ENCODE measurements at places on chromosomes 5 and 9.

- no peak for DNase-seq
These were observed 16.2 kb downstream of the SPTAN1 start for GRCh38 chr9:128568470-128569078.

- no peak for DNase-seq
These were observed 68.8 kb downstream of the ZNF608 start for GRCh38 chr5:124677374-124678351.

- no peak for DNase-seq
These were observed 22.0 kb upstream of the ARHGEF28 start for GRCh38 chr5:73603998-73604397.

DNA sequence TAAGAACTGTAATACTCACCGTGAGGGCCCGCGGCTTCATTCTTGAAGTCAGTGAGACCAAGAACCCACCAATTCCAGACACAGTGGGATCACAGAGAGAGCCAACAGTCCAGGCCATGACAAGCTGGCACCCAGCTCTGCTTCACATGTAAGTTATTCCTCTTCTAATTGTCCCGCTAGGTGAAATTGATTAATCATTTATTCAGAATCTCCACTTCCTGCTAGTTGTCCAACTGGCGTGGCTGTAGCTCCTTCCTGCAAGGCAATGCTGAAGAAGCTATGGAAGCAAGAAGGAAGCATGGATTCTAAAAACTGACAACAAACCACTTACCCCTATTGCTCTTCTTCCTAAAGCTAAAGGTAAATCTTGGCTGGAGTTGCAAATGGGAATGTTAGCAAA is 30.0 kb upstream of the GLRX start:
- no peak for DNase-seq

DNA sequence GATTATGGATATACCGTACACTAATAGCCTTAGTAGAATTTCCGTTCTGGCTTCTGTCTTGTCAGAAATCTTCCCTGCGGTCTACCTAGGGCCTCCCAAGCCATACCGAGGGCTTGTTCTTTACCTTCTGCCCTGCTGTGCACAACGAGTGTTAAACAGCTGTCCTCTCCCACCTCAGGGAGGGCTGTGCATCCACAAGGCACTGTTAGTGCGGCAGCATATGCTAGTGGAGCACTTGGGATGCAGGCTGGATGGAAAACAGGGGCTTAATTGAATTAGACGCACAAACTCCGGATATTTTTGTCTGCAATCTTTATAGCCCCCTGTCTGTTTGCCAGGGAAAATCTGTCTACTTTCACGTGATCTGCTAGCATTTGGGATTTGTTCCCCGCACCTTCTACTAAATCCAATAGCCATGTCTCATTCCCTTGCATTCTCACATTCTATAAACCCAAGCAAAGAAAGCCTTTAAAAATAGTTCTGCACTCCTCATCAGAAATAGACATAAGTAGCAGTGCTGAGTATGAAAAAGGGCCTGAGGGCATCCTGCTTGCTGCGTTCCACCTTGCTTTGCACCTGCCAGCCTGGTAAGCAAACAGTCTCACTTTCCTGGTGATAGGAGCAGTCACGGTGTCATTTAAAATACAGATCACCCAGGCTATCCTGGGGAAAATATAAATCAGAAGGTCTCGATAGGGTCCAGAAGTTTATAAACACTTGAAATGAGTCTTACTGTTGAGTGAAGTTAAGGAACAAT is 382.6 kb downstream of the RASEF start:
- DNase-seq: no peak

- DNase-seq: no peak
These were observed 37.1 kb downstream of the FUBP3 start for GRCh38 chr9:130616451-130616850.

DNA sequence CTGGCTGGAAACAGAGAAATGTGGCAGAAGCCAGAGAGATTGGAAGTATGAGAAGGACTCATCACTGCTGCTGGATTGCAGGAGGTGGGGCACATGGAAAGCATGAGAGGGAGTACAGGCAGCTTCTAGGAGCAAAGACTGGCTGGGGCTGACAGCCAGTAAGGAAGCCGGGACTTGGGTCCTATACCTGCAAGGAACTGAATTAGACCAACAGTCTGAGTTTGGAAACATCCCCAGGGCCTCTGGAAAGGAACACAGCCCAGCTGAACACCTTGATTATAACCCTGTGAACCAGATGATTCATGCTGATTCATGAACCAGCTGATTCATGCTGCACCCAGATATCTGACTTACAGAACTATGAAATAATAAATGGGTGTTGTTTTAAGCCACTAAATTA is 93.4 kb downstream of the OSTF1 start:
- no peak for DNase-seq

DNA sequence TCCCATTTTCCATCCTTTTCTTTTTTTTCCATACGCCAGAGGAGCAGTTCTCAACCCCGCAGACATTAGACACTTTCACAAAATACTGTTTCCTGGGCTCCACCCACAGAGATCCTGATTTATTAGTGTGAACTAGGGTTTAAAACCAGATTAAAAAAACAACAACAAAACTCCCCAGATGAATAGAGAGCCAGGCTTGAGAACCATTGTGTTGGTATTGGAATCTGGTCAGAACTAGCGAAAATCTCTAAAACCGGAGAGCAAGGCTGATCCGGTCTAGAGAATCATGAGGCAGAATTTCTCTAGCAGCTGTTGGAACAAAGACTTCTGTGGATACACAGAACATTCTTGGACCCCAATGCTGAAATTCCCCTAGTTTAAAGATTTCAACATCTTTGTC is 173.0 kb downstream of the PCSK1 start:
- DNase-seq: no peak

GRCh38 chr9:117409321-117409720 is 5.5 kb downstream of the ASTN2 start:
- no peak for DNase-seq

DNA sequence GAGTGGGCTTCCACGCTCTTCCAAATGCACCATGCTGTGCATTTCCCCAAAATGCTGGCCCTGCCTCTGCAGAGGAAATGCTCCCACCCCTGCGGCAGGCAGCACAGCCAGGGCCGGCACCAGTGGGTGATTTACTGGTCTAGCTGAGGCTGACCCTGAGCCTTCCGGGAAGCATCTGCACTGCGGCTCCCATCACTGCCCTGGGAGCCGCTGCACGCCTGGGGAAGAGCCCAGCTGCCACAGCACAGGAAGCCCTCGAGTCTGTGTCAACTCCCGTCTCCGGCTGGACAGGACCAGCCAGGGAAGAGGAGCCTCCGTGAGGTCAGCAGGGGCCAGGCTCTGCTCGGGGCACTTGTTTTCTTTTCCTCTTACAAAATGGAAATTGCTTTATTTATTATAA is 25.1 kb upstream of the EEIG1 start:
- DNase-seq: no peak

DNA sequence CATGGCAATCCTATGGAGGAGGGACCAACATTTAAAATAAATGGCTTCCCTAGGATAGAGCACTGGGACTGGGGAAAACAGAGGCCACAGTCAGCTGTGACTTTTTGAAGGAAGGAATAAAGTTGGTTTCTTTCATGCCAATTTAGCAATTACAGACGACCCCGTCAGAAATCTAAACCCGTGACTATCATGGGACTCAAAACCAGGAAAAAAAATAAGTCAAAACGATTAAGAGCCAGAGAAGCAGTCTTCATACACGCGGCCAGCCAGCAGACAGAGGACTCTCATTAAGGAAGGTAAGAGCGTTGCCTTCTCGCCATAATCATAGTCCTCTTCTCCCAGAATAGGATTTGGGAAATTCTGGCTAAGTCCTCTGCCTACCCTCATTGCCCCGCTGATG is at the start of gene MLANA:
Gene MLANA (plus strand): TSS at position 249 of the 400 bp plus-strand sequence. CDS start 1,586 bp downstream, outside the sequence.
- no peak for DNase-seq

DNA sequence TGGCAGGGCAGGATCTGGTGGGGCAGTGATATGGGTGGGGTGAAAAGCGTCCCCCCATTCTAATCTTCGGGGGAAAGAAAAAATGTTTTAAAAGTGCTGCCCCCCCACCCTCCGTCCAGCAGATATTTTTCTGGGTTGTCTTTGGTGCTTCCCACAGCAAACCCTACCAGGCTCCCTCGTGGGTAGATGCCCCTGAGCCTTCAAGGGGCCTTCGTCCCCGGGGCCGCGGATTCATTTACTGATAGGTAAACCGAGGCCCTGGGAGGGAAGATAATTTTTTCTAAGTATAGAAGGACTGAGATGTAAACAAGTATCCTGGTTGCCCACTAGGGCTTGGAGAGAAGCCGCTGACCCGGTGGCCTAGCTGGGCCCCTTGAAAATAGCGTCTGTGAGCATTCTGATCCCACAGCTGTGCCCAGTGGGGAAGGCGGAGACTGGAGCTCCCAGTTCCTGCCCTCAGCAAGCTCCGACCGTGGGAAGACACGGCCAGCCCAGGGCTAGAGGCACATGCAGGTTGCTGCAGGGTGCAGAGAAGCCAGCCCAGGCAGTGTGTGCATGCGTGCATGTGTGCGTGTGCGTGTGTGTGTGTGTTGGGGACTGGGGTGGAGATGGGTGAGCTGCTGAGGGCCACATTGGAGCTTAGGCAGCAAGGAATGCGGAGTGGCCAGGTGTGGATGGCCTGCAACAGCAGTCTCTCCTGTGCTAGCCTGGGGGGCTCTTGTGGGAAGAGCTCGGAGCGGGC is 6.0 kb upstream of the RXRA start:
- no peak for DNase-seq

GRCh38 chr9:131142160-131142559 is 16.8 kb downstream of the NUP214 start:
- no peak for DNase-seq

GRCh38 chr5:53575831-53576230 is 15.4 kb downstream of the NDUFS4 start:
- no peak for DNase-seq

DNA sequence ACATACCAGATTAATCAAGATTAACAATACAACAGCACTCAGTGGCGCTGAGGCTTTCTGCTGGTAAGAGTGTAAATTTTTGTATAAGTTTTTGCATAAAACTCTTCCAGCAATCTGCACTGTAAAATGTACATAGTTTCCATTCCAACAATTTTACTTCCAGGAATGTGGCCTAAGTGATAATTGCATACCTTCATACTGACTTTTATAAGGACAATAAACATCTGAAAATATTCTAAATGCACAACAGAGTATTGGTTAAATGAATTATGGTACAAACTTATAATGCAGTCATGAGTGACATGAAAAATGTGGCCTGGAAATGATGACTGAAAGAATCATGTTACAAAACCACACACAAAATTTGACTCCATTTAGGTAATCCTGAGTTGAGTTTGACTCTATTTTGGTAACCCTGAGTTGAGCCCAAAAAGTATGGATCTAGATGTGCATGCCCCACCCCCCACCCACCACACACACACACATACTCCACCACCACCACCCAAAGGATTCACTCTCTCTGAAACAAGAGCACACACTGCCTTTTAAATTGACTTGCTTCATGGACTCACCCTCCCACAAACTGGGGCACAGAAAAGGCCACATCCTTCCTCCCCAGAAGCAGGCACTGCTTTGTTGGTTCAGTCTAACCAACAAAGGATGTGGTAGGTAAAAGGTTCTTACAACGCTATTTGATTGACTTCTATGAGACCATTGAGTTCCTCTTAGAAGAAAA is 137.6 kb downstream of the SUSD1 start:
- DNase-seq: peak; percentile 83

DNA sequence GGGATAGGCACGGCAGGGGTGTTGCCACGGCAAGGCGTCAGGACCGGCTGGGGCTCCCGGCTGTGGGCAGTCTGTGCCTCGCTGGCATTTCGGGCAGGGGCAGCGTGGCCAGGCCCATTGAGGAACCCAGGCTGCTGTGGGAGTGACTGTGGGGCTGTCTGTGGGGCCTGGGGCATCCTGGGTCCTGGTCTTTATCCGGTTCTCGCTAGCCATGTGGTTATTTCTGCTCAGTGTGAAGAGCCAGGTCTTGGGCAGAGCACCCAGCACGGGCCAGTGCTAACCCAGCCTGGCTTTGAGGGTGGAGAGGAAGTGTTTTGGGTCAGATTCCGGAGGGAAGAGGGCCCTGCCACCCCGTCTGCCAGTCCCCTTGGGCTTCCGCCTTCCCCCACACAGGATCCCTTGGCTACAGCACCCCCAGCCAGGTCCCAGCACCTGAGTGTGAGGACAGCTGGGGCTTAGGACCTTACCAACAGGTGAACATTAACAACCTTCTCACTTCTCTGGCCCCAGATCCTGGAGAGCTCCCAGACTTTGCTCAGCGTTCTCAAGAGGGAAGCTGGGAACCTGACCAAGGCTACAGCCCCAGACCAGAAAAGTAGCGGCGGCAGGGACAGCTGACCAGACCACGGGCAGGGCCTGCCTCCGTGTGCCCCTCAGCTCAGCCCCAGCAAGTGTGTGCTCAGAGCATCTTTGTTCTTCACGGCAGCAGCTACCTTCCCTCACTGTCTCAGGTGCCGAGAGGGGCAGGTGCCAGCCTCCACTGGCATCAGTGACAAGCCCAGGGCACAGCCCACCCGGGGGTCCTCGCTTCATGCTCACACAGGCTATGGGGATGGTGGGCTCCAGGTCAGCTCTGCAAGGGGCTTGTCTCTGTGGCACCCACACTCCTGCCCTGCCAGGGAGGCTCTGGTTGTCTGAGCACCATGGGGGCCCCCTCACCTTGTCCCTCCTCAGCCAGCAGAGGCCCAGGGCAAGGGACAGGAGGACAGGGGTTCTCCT is 1.1 kb downstream of the SSNA1 start:
- no peak for DNase-seq

GRCh38 chr5:54754420-54754819 is 231.0 kb downstream of the ESM1 start:
- DNase-seq: no peak

GRCh38 chr5:94395468-94395867 is 222.9 kb downstream of the KIAA0825 start:
- DNase-seq: no peak

GRCh38 chr5:95445995-95446394 is 54.8 kb downstream of the FAM81B start:
- DNase-seq: no peak

DNA sequence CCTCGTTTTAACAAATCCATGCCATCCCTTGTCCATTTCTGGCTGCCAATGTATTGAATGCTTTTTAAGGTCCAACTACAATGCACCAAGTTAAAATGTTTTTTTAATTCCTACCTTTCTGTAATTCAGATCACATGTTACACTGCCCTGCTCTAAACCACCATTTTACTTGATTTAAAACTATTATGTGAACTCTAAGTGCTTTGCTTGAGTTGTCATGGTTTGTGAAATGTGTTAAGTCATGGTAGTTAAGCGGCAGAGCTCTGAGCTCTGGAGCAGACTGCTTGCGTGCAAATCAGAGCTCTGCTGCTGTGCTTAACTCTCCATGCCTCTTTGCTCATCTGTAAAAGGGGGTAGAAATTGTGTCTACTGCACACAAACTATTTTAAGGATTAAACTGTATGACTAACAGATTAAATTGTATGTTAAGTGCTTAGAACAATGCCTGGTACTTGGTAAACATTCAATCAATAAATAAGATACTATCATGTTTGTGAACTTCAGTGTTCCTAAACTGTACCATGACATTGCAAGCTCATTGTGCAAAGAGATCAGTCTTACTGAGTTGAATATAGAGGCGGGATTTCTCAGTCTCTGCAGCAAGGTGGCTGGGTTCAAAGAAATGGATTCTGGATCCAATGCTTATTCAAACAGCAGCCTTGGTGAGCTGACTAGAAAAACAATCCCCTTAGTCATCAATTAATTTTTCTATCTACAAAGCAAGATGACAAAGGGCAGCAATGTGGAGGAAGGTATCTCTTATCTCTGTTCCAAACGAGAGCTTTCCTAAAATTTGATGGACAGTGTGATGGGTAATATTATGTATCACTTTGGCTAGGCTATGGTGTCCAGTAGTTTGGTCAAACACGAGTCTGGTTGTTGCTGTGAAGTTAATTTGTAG is 16.1 kb upstream of the CMBL start:
- no peak for DNase-seq

GRCh38 chr5:120615967-120616645 is 152.0 kb downstream of the PRR16 start:
- no peak for DNase-seq
